A549 treated with Mapracorat at 1 μM for 4 hours (cell line): ENCODE measurements at places on chromosomes 6 and 20. TPM values are rescaled to one million over a fixed set of nuclear protein-coding genes. Genes with fewer than 3 reads are reported as not detected.

Gene VGLL2
- total RNA-seq, result not detected in 5 replicates

Gene UBD
- total RNA-seq, result 0.33 to 1.0 TPM (median 0.87 TPM) in 5 replicates

Gene IL17F
- total RNA-seq, result not detected in 5 replicates

Gene CCN2
- total RNA-seq, result 89.5 to 155 TPM (median 119 TPM) in 5 replicates

Gene SLC22A7
- total RNA-seq, result not detected in 5 replicates

Gene PAX1
- 0.06 TPM in 1 of 5 replicates, not detected in the others for total RNA-seq

Gene BPIFB1
- total RNA-seq, result 0.10 to 0.17 TPM in 2 of 5 replicates, not detected in the others

Gene HLA-C
- 40.6 to 57.1 TPM (median 52.8 TPM) in 5 replicates for total RNA-seq

Gene ELOVL2
- 5.6 to 7.2 TPM (median 6.7 TPM) in 5 replicates for total RNA-seq

Gene EPB41L2
- total RNA-seq, result 32.8 to 41.3 TPM (median 36.3 TPM) in 5 replicates

Gene TSHZ2
- total RNA-seq, result not detected in 5 replicates

Gene SLC17A1
- total RNA-seq, result 0.09 to 0.16 TPM (median 0.12 TPM) in 4 of 5 replicates, not detected in the other

Gene VIP
- total RNA-seq, result not detected in 5 replicates
